ENCODE measurements at places on chromosomes 12 and 14.

DNA sequence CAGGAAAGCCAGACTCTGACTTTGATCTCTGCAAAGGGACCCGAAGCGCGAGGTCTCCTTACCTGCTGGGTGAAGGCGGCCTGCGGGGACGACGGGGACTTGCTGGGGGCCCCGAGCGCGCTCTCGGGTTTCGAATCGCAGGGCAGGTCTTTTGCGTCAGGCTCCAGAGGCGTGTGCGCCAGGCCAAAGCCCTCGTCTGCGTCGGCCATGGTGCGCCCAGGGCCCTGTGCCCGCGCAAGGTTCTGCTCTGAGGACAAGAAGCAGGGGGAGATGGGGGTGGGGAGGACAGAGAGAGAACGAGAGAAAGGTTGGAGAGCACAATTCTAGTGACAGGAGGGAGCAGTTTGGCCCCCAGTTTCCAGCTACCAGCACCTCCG, 2.3 kb downstream of the TBX5 start:
- DNase-seq, result no peak

- DNase-seq, result no peak
These were observed 59.9 kb downstream of the SETD3 start for GRCh38 chr14:99420711-99421110.

- no peak for DNase-seq
These were observed 15.7 kb upstream of the MAX start for GRCh38 chr14:65117769-65118745.

GRCh38 chr12:3684449-3685051, 68.4 kb downstream of the CRACR2A start:
- no peak for DNase-seq

- DNase-seq, result no peak
These were observed 154.2 kb downstream of the DYRK2 start for GRCh38 chr12:67802731-67803130.

DNA sequence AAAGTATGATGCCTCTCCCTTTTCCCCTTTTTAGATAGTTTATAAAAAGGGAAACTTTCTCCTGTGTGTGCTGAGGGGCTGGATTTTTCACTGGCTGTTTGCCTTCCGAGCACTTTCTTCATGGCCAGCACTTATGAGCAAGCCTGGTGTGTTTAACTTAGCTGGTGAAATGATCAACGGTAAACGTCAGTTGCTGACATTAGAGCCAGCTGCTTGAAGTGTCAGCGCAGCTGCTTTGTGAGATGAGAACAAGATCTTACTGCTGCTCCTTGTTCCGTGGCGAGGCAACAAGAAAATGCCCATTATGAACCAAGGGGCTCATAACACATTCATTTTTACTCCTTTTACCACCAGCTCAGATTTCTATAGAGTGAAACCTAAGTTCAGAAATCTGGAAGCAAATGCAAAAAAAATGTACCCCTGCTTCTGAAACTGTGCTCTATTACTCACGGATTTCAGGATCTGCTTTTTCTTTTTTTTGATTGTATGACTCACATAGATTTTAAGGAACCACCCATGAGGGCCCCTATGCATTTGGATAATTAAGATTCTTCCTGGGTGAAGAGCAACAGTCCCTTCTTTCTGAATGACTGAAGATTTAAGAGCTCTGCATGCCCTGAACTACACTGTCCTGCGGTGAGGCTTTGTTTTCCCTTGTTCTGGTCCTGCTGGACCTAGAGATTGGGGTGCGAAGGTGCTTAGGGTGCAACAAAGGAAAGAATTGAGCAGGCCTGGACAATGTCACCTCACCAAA, 74.3 kb upstream of the CPM start:
- no peak for DNase-seq

- no peak for DNase-seq
These were observed 116.2 kb upstream of the MAP1LC3B2 start for GRCh38 chr12:116442946-116443345.

GRCh38 chr12:58148976-58149375, 207.6 kb downstream of the ATP23 start:
- no peak for DNase-seq

GRCh38 chr14:62117751-62118105, 355.5 kb downstream of the SNAPC1 start:
- DNase-seq, result no peak

- DNase-seq, result no peak
These were observed 65.3 kb downstream of the FOXN3 start for GRCh38 chr14:89351516-89352404.

DNA sequence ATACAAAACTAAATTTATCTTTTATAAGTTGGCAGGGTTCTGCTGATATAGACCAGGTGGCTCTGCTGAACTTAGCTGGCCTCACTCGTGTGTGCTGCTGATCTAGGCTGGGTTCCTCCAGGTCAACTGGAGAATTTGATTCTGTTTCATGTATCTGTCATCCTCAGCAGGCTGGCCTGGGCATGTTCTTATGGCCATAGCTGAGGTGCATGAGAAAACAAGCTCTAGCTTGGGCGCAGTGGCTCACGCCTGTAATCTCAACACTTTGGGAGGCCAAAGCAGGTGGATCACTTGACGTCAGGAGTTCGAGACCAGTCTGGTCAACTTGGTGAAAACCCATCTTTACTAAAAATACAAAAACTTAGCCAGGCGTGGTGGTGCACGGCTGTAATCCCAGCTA, 24.3 kb upstream of the BCL2L14 start:
- DNase-seq, result no peak

DNA sequence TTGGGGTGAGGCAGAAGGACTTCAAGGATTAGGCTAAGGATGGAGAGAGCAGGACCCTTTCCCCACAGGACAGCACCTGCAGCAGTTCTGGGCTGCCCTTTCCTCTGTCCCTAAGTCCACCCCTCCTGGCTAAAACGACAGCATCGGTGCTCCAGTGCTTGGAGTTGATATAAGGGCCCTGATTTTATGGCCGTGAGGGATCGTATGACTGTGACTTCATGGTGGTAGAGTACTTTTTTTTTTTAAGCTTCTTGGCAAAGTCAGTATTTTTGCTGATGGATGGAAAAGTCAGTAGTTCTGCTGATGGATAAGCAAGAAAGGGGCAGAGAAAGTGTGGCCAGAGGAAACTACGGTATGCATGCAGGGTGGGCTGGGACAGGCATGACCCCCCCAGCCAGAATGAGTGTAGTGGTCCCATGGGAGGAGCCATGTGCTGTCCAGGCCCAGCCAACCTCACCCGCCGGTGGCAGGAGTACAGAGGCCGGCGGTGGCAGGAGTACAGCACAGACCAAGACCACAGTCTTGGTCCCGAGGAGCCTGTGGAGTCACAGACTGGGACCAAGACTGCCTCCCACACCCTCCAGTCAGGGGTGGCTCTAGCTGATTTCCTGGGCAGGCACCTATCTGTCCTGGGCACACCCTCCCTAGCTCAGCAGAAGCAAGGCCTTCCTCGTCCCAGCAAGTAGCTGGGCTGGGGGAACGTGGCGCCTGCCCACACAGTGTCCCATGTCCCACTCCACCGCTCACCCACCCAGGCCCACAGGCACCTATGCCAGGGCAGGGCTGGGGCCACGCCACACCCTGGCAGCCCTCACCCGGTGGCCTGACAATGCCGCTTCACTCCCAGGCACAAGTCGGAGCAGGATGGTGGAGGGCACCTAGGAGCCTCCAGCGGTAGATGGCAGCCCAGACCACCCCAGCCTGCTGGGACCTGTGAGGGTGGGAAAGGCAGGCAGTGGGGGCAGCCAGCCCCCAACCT, 46.3 kb downstream of the CCDC88C start:
- no peak for DNase-seq

GRCh38 chr14:65263177-65263788, 149.2 kb upstream of the FUT8 start:
- DNase-seq, result no peak

GRCh38 chr14:81819344-81819743, 285.7 kb upstream of the SEL1L start:
- DNase-seq, result no peak

DNA sequence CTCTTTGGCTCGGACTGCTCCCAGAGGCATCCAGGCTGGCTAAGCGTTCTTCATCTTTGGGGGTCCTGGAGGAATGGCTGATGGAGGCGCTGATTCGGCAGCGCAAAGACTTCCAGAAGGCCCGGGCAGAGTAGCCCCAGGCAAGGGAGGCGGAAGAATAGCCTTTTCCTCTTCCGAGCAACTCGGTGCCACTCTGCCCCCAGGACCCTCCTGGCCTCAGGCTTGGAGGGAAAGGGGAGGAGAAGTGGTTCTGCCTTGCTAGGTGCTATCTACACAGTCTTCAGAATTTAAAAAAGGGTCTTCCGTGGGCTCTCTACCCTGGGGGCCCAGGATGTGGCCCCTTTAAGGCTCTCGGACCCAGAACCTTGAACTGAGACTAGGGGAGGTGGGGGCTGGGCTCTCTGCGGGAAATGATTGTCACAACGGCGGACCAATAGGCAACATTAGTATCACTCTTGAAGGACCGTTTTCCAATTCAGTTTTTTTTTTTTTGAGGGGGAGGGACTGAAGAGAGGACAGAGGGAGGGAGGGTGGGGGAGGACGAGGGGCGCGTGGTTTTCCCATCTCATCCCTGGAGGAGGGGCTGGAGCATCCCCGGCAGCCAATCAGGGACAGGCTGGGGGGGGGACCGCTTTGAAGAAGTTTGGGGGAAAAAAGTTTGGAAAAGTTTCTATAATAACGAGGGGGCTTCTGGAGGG, at the start of gene NFATC4:
NFATC4 (plus strand) TSS at position 671 of the 698 bp plus-strand sequence. CDS start 157 bp downstream, outside the sequence.
- peak; percentile 70 for DNase-seq

GRCh38 chr14:94380225-94381148, 7.9 kb downstream of the SERPINA1 start:
- DNase-seq, result no peak

DNA sequence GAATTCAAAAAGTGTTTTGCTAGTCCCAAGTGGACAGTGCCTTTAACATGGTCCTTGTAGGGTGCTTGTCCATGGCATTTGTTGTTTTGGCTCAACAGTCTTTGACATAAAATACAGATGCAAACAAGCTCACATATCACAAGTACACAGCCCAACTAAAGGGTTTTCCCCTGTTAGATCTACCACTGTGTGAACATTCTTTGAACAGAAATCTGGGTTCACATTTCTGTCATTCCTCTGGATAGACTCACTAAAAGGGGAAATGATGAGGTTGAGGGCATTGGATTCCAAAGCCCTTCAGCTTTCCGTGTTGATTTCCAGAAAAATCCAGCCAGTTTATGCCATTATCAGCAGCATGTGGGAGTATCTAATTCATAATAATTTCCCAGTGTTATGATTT, 54.1 kb downstream of the EP400 start:
- no peak for DNase-seq

DNA sequence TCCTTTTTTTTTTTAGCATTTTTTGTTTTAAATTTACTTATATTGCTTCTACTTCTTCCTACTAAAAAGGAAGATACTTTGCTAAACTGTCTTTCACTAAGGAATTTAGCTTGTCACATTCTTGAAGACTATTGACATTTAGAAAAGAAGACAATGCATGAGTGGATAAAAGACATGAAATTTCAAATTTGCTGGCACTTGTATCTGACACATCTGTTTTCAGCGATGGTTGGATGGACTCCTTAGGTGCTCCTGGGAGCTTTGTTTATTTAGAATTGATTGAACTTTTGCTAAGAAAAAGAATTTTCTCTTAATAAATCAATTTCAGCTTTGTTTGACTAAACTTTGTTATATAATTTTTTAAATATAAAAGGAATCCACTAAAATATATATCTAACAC, 3.3 kb upstream of the KERA start:
- no peak for DNase-seq

DNA sequence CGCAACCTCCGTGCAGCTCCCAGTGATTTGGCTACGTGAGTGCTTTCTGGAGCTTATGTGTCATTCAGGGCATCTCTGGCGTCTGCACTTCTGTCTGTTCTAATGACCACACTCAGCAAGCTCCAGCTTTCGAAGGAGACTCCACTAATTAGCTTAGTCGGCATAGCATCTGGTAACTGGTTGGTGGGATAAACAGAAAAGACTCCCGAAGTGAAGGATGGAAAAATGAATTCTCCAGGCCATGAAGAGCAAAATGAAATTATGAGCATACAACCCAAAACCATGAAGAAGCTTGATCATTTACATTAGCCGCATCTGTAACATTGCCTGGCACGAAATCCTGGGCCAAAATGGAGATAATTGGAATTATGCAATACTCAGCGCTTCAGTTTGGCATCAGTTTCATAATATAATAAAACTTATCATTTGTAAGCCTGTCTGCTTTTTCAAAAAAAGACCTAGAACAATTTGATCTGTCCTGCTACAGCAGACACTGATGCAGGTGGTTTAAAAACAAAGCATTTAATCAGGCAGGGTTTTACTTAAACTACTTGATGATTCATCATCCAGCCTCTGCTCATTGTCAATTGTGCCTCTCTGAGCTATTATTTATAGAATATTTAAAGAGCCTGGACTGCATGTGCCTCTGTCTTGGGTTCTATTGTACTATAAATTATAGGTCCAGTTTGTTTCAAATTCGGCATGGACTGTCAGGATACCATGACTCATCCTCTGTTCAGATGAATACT, 87.4 kb downstream of the SYT1 start:
- no peak for DNase-seq

DNA sequence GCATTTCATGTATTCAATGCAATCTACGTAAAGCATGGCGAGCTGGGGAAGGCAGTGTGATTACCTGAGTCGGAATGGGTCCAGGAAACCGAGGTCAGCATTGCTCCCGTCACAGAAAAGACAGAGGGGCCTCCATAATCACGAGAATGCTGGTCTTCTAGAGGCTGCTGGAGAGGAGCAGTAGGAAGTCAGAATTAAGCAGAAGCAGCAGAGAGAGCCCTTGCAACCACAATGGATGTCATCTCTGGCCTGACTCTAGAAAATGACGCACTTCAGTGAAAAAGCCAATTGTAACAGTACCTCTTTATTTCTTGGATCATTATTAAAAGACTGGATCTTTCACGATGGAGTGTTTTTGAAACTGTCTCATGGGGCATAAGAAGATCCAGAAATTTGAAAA, 69.5 kb upstream of the FOXN3 start:
- DNase-seq, result no peak

- no peak for DNase-seq
These were observed 45.2 kb upstream of the PPP2R5C start for GRCh38 chr14:101716077-101716950.

GRCh38 chr12:9792961-9793617, 32.4 kb upstream of the CD69 start:
- DNase-seq, result no peak

DNA sequence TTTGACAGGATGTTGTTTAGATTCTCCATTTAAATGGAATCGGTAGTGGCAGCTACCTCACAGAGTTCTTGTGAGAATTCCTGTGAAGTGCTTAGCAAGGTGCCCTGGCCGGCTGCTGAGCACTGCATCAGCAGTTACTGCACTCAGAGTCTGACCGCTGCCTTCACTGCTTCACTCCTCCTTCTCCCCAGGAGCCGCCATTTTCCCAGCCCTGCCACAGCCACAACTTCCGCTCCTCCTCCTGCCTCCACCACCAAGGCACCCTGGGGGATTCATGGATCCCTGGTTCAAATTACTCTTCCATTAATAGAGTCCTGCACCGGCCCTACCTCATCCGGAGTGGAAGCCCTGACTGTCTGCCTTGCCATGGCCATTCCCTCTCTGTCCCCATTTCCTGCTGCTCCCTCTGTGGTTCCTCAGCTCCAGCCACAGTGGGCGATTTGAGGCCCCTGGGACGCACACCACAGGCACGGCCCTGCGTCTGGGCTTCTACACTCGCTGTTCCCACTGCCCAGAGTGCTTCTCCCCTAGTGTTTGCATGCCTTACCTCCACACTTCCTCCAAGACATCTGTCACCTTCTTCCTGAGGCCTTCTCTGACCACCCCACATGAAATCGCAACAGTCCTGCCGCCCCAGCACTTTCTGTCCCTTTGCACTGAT, 210.3 kb downstream of the IPO8 start:
- no peak for DNase-seq

All from D721Med (cell line).